ENCODE measurements at places on chromosomes 5 and 9. TPM values are rescaled to one million over a fixed set of nuclear protein-coding genes. Genes with fewer than 3 reads are reported as not detected.

PRUNE2 gene
- 0.09 TPM for total RNA-seq

PCDHGC3 gene
- 6.6 TPM for total RNA-seq

ZDHHC11B gene
- 1.4 TPM for total RNA-seq

LCN9 gene
- 0.14 TPM for total RNA-seq

BRINP1 gene
- 0.14 TPM for total RNA-seq

EGFLAM gene
- 0.47 TPM for total RNA-seq

CXCL14 gene
- total RNA-seq = 0.37 TPM

NFIB gene
- total RNA-seq = 10.5 TPM

CDHR2 gene
- 0.05 TPM for total RNA-seq

MAMDC4 gene
- 3.4 TPM for total RNA-seq

ROPN1L gene
- 1.7 TPM for total RNA-seq

C5orf58 gene
- not detected for total RNA-seq

GLRA1 gene
- total RNA-seq = not detected

HTR1A gene
- total RNA-seq = not detected

S1PR3 gene
- 103 TPM for total RNA-seq

ACOT12 gene
- 0.08 TPM for total RNA-seq

AJM1 gene
- 4.6 TPM for total RNA-seq

NR2F1-AS1 gene
- 2.6 TPM for total RNA-seq

LRRC26 gene
- 1.5 TPM for total RNA-seq

FAM53C gene
- 17.4 TPM for total RNA-seq

SUSD3 gene
- 1.1 TPM for total RNA-seq

Data from A549 treated with dexamethasone at 1 μM for 4 hours (cell line).